ENCODE measurements at places on chromosomes 11 and 22.

DNA sequence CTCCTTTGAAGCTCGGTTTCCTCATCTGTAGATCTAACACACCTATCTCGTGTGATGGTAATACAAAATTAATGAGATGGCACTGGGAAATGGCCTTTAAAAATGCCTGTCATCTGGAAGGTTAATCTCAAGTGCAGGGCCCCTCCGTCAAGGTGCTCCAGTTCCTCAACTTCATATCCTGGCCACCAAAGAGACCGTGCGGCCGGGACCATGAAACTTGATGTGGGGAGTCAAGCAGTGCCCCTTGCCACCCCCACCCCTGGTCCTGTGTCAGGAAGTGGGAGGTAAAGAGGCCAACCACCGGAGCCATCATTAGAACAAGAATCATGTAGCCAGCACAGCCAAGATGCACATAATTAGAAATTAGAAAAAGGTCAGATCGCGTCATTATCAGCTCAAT lies 108.2 kb downstream of the FEZ1 start:
- DNase-seq: no peak

DNA sequence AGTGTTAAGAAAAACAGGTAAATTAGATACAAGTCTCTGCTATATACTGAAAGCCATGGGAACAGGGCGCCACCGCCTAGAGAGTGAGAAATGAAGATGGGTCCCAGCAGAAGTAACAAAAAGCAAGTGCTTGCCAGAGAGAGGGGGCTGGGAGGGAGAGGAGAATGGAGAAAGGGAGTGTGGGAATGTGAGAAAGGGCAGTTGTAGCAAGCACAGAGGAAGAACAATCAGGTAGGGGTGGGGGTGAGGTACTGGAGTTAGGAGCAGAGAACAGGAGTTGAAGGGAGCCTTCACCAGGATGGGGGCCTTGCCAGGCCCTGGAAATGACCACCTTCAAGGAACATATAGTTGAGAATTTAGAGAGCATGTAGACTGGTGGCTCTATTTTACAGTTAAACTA lies 66.8 kb downstream of the TCF20 start:
- no peak for DNase-seq

GRCh38 chr22:40621309-40622151 lies 15.0 kb downstream of the MRTFA start:
- DNase-seq: no peak

DNA sequence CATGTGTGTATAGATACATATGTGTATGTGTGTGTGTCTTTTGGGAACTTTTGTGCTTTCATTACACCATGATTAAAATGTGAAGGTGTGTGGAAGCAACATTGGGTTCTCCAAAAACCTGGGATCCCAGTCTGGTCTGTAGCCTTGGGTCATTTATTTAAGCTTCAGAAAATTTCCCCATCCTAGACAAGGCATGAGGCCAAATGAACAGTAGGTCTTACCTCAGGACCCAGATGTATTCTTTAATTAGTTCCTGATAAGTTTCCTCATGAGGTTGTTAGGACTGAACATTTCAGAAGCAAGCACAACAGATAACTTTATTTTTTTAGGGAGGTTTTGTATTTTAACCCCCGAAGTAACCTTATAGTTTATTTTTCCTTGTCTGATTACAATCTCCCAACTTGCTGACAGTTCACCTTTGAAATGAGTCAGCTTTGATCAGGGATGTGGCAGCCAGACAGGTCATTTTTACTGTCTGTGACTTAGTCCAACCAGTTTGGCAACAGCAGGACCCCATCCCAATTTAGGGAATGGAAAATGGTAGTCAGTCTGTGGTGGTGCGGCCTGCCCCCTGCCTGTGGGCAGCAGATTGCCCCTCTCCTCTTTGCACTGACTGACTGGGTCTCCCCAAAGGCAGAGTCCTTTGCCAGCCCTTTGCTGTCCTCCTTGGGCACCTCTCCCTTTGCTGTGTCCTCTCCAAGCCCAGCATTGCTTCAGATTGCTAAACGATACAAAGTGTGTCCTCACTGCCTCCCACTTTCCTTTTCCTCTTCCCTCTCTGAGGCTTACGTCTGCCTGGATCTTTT lies 88.3 kb downstream of the NAV2 start:
- DNase-seq: peak; percentile 48

GRCh38 chr22:50218996-50219727 lies 18.4 kb downstream of the SELENOO start:
- DNase-seq: peak; percentile 66

DNA sequence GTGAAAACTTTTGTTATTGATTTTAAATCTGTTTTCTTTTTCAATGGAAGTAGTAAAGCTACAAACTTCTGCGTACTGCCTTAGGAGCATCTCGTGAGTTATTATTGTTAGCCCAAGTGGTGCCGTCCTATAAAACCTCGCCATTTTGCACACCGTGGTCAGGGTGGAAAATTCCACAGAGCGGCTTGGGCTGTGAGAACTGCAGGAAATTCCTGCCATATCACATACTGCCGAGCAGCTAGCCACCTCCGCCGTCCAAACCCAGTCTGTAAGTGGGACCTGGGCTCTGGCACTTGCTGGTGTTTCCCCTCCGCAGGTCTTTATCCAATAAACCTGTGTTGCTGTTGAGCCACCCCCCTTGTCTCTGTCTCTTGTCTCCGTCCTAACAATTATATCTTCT lies 88.0 kb upstream of the POU2AF2 start:
- DNase-seq: no peak

GRCh38 chr22:44224166-44224565 lies 43.4 kb downstream of the PARVG start:
- DNase-seq: no peak

DNA sequence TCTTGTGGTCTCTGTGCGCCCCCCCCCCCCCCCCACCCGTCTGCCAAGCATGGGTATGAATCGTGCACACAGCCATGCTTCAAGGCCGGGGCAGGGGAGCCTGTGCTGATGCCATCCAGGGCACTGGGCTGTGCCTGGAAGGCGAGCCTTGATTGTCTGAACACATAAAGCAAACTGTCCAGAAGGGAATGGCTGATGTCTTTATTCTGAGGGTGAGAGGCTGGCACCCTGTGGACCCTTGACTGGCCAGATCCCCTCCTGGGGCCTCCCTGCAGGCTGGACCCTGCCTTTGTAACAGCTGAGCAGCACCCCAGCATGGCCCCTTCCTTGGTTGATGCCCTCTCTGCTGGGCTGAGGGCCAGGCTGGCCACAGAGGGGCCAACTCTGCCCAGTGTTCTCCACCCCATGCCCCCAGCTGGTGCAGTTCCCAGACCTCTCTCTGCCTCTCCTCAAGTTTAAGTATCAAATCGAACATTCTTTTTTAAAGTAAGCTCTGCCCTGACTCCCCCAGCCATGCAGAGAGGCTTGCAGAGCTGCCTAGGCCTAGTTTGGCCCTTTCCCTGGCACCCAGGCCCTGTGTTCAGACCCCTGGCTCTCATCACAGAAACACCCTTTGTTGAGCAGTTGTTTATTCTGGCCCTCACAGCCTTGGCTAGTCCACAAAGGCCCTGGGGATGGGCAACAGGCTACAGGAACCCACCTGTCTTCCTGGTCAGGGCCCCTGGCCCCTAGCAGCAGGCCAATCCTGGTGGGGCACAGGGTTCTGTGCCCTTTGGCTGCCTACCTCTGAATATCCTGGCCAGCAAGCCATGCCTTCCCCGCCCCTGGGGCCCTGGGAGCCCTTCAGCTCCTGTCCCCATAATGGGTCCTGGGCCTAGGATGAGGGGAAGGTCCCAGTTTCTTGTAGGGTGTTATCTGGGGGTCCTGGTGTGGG lies 3.9 kb upstream of the RANBP1 start:
- DNase-seq: no peak

DNA sequence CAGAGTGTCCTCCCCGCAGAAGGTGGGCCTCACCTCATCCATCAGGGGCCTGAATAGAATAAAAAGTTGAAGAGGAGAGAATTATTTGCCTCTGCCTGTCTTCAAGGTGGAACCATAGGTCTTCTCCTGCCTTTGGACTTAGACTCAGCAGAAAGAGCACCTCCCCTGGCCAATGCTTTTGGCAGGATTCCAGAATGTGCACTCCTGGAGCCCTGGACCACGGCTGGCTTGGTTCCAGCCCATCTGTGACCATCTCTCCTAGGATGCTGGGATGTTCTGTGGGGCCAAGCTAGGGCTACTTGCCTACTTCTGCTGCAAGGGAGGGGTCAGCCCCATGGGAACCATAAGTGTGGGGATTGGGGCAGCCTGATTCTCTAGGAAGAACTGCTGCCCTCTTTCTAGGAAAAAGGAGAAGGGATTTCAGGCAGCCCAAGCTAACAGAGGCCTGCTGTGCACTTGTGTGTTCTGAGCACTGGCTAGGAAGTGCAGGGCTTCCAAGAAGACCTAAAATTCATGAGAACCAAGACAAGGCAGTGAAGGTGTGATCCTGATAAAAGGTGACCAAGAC lies 32.2 kb upstream of the SHANK2 start:
- no peak for DNase-seq

- DNase-seq: no peak
Measured at GRCh38 chr22:42489000-42489399, 30.6 kb downstream of the RRP7A start.

Measured in fibroblast of gingiva (primary cell).